ENCODE measurements at places on chromosomes 5 and 9.

DNA sequence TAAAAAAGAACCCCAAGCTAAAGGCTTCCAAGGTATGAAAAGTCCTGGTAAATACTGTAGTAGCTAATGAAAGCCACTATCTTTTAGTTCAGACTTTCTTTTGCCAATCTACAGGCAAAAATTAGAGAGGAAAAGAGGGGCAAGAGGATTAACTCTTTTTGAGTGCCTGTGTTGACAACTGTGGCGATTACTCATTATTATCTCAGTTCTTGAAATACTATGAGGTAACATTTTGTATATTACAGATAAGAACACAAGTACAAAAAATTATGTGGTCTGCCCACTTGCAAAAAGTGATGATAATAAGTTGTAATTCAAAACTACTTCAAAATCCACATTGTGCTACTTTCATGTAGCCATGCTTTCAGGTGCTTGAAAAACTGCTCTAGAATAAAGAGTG, 144.0 kb downstream of the DTWD2 start:
- no peak for DNase-seq

DNA sequence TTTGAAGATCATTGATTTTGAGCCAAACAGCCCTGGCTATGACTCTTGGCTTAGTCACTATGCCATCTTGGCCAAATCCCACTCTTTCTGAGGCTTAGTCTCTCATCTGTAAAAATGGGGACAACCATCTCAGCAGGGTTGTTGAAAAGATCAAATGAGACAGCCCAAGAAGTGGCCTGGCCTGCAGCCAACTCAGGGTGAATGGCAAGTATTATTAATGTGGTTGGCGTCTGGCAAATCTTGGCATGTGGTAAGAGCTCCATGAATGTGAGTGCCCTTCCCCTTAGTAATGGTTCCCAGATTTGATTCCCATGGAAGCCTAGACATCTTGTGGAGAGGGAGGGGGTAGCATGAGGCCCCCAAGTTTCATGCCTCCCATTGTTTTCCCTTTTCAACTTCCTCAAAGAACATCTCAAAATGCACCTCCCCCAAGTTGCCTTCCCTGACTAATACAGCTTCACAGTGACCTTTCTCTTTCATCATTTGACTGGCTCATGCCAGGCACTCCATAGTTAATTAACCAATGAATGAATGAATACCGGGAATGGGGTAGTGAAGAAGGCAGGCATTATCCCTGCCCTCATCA, 11.8 kb upstream of the TGFBI start:
- DNase-seq: no peak

- DNase-seq: no peak
Observed at GRCh38 chr9:130276121-130276520, 10.6 kb downstream of the HMCN2 start.

- DNase-seq: no peak
Observed at GRCh38 chr9:134592018-134592818, 49.4 kb upstream of the COL5A1 start.

- DNase-seq: no peak
Observed at GRCh38 chr9:4748612-4749011, 7.6 kb upstream of the AK3 start.

- no peak for DNase-seq
Observed at GRCh38 chr9:96048104-96048955, 172.8 kb downstream of the ERCC6L2 start.

GRCh38 chr5:140112685-140113179, 1.2 kb upstream of the PURA start:
- no peak for DNase-seq

GRCh38 chr9:21679432-21679831, 123.0 kb upstream of the MTAP start:
- DNase-seq: no peak

DNA sequence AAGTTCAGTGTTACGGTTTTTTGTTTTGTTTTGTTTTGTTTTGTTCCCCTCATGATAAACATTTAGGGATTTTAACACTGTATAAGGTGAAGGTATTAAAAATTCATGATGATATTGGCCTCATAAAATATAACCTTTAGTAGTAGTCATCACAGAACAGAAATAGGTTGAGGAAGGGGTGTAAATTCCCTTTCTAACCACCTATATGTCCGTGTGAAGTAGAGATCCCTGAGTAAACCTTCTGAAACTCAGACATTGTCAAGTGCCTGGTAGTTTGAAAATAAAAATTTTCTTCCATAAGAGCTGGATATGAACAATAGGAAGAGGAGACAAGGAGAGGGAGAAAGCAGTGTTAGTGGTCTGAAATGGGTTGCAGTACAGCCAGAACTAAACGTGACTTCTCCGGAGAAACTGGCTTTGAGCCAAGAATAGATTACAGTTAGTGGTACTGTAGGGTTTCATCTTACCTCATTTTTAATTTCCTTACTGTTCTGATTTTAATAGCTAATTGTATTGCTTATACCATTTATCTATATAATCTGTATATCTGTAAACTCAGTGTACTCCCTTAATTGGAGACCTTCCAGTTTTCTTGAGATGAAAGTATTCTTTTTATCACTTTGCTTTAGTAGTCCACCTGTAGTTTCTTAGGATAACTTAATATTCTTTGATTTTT, 18.3 kb downstream of the UGCG start:
- DNase-seq: no peak

DNA sequence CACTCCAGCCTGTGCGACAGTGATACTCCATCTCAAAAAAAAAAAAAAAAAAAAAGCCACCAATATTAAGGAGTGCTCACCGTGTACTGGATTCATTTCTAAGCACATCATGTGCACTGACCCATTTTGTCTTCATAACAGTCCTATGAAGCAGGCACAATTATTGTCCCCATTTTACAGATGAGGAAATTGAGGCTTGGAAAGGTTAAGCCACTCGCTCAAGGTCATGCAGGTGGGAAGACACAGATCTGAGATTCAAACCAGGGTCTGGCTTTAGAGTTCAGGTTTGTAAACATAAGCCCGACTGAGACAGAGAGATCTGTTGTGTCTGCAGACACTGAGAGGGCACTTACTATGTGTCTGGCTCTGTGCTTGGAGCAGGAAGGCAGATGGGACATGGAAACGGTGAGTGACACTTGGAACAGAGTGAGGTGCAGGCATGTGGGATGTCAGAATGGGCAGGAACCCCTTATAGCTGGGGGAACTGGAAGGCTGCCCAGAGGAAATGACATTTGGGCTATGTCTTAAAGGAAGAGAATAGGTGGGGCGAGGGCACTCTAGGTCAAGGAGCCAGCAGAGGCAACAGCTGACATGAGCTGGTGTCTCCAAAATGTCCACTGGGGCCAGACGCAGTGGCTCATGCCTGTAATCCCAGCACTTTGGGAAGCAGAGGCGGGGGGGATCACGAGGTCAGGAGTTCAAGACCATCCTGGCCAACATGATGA, 69.9 kb downstream of the STK10 start:
- no peak for DNase-seq

DNA sequence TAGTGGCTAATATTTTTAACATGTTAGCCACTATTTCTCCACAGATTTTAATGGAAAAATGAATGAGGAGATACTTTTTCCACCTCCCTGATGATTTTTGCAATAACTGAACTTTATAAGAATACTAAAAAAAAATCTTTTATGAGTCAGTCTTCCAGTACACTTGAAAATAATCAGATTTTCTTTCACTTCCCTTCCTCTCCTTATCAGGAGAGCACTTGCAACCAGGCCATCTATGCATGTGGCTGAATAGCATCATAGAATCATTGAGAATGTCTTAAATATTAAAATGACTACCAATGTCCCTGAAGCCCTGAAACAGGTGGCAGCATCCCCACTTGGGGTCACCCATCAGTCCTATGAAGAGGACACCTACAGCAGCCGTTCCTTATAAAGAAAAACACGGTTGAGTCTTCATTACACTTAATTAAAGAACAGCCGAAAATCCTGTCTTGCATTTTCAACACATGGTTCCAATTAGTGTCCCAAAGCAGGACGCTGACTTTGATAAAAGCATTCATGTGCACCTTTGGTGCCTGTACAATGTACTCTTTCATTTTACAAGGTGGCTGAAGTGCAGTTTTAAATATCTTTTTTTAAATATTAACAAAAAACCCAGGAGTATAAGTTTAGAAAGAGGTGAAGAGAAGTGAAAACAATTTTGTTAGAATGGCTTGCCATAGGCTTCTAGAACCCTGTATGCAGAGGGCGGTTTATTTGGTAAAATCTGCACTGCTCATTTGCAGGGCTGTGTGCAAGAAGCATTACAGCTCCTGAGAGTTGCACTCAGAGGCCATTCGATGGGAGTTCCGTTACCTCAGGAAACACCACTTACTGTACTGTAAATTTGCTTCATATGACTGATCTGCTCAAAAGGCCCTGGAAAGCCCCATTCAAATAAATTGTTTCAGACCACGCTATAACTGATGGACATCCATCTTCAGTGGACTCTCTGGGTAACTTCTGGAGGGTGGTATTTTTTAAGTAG, 106.9 kb upstream of the VCAN start:
- DNase-seq: no peak

DNA sequence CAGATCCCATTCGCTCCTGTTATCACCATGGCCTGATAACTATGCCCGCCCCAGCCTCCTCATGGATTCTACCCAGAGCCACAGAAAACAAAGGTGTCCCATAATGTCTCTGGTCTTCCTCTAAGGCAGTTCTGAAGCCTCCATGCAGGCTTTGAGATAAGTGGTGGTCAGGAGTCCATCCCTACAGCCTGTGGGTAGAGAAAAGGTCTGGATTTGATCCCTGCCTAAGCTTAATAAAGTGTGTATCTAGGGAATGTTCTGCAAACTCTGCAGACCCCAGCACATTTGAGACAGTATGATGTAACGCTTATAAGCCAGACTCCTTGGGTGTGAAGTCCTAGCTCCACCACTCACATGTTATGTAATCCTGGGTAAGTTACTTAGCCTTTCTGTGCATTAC, 187.3 kb downstream of the MAPKAP1 start:
- no peak for DNase-seq

GRCh38 chr9:116877072-116877471, 190.0 kb downstream of the TRIM32 start:
- DNase-seq: no peak

DNA sequence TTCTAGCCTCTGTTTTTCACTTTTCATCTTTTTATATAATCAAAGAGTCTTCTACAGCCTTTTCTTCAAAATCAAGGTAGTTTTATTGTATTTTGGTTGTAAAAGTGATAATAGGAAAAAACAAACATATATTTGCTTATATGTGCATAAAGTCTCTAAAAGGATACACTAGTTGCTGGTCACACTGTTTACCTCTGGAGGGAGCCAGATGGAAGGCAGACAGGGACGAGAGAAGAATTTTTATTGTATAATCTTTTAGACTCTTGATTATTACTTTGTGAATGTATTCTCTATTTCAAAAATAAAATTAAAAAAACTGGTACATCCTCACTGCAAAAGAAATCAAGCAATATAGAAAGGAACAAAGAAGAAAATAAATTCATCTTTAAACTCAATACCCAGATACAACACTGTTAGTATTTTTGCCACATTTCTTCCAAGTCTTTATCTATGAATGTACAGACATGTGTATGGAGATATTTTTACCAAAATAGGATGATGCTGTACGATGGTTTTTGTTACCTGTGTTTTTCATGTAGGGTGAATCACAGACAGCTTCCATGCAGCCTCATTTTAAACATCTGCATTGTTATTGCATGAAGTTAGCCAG, 6.1 kb upstream of the RNF183 start:
- no peak for DNase-seq

- no peak for DNase-seq
Observed at GRCh38 chr5:128156521-128156920, 73.0 kb downstream of the SLC12A2 start.

DNA sequence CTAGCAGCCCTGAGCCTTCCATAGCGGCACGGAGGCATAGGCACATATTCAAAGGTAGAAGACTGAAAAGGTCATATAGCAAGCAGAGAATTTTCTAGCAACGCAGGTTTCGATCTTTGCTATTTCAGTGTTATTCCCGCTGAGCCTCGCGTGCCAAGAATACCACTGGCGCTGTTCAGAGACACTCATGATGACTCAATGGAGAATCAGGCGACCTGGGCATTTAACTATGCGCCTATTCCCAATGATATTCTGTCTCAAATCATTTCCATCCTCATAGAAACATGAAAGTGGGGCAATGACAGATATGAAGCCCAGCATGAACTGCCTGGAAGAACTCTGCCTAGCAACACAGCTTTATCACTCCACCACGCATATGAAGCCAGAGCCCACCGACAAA, 59.9 kb downstream of the EFNA5 start:
- no peak for DNase-seq

- no peak for DNase-seq
Observed at GRCh38 chr9:14441976-14442651, 128.2 kb upstream of the NFIB start.

DNA sequence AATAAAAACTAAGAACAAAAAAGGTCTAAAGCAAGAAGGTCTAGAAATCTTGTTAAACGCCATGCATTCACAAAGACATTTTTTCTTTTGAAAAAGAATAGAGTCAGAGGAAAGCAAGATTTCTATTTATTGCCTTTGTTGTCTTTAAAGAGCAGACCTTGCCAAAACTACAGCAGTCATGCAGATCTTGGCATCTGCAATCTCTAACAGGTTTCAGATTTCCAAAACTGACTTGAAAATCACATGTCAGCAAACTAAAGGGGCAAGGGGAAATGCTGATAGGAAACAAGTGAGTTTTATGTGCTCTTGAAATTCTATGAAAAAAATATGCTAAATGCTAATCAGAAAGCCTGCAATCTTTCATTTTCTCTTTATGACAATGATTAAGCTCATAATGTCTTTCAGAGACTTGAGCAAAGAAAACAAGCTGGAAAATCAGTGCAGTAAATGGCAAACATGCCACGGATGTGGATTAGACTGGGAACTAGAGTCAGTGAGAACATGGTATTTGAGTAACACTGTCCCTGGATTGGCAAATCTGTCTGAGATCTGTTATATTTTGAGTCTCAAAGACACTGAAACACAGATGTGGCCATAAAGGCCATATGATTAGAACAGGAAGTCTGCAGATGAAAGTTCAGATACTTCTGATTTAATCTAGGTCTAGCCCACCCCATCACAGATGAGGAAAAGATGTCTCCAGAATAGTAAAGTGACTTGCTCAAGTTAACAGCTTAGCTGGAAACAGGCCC, 361.4 kb upstream of the RPS23 start:
- DNase-seq: no peak

DNA sequence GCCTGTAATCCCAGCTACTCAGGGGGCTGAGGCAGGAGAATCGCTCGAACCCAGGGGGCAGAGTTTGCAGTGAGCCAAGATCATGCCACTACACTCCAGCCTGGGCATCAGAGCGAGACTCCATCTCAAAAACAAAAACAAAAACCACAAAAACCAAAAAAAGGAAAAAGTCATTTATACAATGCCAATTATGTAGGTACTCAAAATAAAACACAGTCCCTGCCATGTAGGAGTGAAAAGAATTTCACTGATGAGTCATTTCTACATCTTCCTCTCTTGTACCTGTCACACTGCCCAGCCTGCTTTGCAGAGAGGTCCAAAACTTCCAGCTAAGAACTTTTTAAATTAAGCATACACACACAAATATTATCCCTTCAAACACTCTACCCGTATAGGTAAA, 215.8 kb downstream of the EPB41L4A start:
- DNase-seq: no peak
